ENCODE measurements at places on chromosomes 7 and 10.

- no peak for DNase-seq
Observed at GRCh38 chr7:39567294-39567693, 1.1 kb downstream of the YAE1 start.

- no peak for DNase-seq
Observed at GRCh38 chr10:51876979-51877378, 177.6 kb upstream of the CSTF2T start.

DNA sequence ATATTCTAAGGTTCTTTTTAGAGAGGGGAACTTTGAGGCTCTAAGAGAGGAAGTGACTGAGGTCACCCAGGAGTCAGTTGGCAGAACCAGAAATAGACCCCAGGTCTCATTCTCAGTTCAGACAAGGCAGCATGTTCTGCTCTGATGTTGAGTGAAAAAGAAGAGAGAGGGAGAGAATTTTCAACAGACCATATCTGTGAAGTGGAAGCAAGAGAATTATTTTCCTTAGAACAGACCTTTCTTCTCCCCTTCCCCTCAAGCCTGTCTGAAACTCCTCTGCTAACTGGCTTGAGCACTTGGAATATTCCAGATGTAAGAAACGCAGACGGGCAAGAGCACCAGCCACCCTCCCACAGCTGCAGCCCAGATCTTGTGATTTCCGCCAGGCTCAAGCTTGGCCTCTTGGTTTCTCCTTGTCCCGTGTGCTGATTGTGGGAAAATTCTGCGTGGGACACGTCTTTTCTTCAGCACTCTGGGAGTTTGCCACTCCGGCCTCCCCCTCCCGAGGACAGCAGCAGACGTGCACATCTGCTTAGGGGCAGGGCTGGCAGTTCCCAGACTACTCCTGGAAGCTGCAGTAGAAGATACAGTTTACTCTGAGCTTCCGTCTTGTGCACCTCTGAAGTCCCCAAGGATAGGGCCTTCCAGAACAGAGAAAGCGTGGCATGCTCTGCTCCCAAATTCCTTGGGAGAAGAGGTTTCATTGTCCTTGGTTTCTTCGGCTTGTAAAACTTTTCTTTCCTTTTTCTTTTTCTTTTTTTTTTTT is 22.7 kb upstream of the IKZF1 start:
- DNase-seq = no peak

GRCh38 chr7:143947111-143947510 is 7.5 kb upstream of the OR2F1 start:
- no peak for DNase-seq

- no peak for DNase-seq
Observed at GRCh38 chr10:104664205-104664604, 23.1 kb downstream of the SORCS3 start.

GRCh38 chr7:30475580-30475979 is 3.0 kb downstream of the NOD1 start:
- no peak for DNase-seq

DNA sequence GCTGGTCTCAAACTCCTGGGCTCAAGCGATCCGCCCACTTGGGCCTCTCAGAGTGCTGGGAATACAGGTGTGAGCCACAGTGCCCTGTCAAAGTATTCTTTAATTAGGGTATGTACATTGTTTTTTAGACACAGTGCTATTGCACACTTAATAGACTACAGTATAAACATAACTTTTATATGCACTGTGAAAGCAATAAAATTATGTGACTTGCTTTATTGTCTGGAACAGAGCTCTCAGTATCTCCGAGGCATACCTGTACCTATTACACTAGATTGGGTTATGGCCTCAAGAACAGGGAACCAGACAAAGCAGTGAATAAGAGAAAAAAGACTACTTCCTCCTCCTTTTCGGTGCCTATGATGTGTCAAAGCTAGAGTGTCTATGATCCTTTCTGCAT is 13.1 kb downstream of the ATOH7 start:
- no peak for DNase-seq
